T-helper 17 cell (primary cell): ENCODE measurements at places on chromosomes 1 and 21. TPM values are rescaled to one million over a fixed set of nuclear protein-coding genes. Genes with fewer than 3 reads are reported as not detected.

DNA sequence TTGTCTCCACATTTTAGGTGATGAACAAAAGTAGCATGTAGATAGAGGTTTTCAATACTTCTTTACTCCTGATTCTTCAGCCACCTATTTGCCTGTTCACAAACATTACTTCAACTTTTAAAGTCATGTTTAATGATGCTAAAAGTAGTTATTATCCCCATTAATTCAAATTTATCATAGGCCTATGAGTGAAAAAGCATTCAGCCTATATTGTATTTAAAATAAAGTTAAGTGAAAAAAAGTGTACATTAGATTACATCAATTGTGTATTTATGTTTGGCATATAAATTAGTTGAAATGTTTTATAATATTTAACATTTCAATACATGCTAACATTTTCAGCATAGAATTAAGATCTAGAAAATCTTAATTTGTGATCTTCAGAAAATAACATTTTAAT, 10.5 kb downstream of the CDKN2C start:
- no peak for DNase-seq

DNA sequence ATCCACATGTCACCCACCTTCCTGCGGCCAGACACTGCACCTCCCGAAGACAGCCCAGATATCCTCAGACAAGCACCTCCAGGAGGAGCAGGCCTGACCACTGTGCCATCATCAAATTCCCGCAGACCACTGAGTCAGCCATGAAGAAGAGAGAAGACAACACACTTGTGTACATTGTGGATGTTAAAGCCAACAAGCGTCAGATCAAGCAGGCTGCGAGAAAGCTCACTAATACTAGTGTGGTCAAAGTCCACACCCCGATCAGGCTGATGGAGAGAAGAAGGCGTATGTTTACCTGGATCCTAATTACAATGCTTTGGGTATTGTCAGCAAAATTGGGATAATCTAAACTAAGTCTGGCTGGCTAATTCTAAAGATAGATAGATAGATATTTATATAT, 41.4 kb upstream of the BECN2 start:
- no peak for DNase-seq

DNA sequence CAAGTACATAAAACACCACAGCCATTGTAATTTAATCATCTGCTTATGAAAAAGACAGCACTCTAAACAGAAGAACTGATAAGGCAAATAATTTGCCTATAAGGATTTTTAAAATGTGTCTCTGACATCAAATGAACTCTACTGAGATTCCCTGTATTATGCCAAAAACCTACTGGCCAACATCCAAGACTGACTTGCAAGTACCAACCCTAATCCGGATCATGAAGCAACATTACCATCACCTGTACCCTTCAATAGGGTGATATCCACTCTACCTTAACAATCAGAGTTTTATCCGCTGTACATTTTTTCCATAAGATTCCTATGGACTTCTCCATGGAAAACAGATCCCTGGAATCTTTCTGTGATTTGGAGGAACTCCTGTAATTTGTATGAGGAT, 4.6 kb downstream of the RGS7 start:
- no peak for DNase-seq

DNA sequence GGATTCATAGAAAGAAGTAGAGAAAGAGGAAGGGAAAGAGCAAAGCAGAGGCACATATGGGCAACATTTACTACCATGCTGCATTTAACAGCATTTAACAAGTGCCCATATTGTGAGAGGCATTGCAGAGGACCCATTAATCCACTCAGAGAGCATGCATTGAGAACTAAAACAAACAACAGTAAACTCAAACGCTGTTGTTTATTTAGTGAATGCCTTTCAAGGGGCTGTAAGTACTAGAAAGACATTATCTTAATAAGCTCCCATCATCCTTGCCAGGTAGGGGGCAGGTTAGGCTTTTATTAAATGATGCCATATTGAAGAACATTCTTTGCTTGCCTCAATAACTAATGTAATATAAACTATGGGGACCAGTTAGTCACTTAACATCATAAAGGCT, 254.3 kb upstream of the DAB1 start:
- no peak for DNase-seq

DNA sequence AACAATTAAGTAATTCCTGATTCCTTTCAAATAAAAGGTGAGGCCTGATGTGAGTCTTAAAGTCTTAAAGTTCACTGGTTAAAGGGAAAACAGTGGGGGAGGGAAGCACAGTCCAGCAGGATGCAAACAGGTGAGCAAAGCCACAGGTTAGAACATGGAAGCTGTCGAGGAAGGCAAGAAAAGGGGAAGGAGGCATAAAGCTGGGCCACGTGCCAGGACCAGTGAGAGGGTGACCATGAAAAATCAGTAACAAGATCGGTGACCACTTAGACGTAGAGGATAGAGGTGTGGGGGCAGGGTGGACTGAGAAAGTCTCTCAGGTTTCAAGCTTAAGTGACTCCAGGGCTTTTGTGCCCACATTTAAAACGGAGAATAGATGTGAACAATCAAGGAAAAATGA, 231.3 kb downstream of the SETD4 start:
- DNase-seq: no peak

DNA sequence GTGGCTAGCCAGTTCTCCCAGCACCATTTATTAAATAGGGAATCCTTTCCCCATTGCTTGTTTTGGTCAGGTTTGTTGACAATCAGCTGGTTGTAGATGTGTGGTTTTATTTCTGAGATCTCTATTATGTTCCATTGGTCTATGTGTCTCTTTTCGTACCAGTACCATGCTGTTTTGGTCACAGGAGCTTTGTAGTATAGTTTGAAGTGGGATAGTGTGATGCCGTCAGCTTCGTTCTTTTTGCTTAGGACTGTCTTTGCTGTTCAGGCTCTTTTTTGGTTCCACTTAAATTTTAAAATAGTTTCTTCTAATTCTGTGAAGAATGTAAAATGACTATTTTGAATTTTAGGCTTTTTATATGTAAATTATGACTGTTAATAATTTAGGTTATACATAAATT, 68.9 kb downstream of the WDR64 start:
- no peak for DNase-seq

The LCE1E gene
- total RNA-seq: not detected
